ENCODE measurements at places on chromosomes 6 and 20.

GRCh38 chr6:111653434-111653833, 47.8 kb upstream of the TRAF3IP2 start:
- no peak for DNase-seq

DNA sequence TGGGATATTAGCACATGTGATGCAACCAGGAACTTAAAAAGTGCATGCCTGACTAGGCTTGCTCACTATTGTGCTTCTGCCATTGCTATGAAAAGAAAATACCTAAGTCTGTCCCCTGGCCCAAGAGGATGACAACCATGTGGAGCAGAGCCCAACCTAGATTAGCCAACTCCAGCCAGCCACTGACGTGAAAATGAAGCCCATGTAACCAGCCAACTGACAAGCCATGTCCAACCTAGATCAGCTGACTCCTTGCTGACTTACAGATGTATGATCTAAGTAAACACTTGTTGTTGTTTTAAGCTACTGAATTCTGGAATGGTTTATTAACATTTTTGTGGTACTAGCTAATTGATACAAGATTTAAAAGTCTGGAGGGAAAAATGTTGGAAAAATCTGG, 47.5 kb downstream of the PIGU start:
- no peak for DNase-seq

DNA sequence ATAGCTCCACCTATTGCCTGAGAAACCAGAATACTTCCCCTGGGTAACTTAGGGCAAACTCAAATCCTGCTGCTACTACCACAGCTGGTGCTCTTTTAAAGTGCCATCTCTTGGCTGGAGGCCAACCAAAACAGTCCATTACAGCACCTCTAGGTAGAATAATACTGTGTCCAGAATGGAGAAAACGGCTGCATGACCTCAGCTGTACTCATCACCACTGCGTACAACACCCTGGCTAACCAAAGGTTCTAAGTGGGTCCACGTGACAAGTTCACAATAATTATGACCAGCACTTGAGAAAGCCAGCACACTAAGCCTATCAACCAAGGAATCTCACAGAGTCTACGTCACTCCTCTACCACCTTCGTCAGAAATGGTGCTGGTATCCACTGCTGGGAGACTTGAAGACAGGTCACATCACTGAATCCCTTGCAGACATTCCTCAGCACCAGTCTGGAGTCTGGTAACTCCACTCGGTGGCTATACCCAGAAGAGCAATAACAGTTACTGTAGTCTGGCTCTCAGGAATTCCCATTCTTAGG, 40.9 kb upstream of the PKIB start:
- DNase-seq, result no peak

- no peak for DNase-seq
These were observed 127.9 kb downstream of the ZFAND3 start for GRCh38 chr6:37947468-37947867.

DNA sequence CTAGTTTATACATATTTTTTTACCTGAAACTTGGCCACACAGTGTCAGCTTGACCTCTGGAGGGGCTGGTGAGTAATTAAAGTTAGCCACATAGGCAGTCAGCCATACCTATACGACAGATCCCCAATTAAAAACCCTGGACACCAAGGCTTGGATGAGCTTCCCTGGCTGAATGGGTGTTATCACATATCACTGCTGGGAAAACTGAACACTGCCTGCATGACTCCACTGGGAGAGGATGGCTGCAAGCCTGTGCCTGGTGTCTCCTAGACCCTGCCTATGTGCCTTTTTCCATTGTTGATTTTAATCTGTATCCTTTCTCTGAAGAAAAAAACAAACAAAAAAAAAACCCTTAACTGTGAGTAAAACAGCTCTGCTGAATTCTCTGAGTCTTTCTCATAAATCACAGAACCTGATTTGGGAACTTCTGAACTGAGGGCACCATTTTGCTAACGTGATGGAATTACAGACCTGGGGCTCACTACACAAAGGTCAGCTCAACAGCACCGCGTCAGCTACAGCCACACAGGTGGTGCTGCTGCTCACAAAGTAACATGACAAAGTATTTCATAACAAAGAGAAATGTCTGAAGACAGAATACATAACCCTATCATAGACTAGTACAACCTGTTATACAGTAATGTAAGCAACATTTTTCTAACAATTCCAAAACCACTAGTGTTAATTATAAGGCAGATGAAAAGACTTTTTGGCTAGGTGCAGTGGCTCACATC, 97.0 kb downstream of the SLC23A2 start:
- no peak for DNase-seq

- DNase-seq, result no peak
These were observed 155.7 kb upstream of the CDYL start for GRCh38 chr6:4620284-4621151.

- no peak for DNase-seq
These were observed 20.9 kb downstream of the UTRN start for GRCh38 chr6:144305985-144306384.

DNA sequence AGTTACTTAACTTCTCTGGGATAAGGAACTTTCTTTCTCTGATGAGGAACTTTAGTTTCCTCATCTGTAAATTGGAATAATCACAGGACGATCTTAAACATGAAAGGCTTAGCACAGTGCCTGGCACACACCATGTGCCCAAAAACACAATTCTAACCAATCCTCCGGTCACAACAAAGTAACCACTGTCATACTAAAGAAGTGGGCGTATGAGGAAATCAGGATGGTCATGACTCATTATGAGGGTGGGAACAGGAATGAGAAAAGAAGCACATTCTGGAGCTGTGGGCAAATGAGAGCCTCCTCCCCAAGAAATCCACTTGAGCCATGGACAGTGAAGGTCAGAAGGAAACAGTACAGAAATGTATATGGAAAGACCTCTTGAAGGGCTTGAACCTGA, 82.9 kb downstream of the LRFN2 start:
- DNase-seq, result no peak

- DNase-seq, result no peak
These were observed 1.2 kb downstream of the MYB start for GRCh38 chr6:135182071-135183001.

DNA sequence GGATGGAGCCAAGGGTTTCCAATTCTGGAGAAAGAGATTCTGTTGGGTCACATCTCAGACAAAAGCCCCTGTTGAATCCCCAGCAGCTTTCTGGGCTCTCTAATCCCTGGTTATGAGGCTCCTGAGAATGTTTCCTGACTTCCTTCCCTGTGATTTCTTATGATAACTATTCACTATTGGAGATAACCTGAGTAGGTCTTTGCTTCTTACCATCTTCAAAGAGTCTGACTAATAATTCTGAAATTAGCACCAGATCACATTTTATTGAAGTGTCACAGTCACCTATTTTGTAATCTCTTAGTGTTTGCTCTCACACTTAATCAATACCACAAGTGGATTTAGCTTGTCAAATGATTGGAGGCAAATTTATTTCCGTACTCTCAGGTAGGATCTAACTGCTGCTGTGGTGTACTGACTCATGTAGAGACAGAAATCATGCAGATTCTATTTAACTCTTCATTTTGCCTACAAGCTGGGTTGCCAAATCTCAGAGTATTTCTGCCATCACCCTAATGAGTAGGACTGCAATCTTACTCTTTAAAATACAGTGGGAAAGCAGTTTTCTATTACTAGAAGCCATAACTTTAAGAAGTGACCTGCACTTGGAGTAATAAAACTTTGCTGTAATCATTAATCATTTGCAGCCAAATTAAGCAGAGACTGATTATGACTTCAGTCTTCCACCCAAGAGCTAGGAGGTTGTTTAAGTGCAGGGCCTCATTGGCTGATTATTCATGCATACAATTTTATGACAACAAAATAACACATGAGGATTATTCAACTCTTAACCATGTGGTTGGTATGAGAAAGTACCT, 422.1 kb downstream of the EPM2A start:
- no peak for DNase-seq

- DNase-seq, result no peak
These were observed 27.0 kb upstream of the TBC1D7 start for GRCh38 chr6:13355043-13355945.

DNA sequence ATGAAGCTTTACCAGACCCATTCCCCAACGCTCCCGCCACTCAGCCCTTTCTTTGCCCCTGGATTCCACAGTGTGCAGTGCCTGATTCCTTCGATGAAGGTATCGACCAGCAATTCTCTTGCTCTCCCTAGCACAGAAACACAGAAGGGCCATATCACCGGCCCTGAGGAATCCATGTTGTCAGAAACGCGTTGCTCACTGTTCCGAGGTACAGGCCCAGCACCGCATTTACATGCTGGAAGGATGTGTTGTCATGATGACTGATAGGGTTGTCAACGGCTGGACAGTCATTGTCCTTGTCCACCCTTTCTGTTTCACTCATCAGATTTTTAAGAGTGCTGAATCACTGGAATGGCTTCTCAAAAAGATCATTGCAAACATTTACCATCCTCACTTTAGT, 57.2 kb upstream of the GPR6 start:
- DNase-seq, result no peak

- no peak for DNase-seq
These were observed 69.1 kb downstream of the CBLN4 start for GRCh38 chr20:55936209-55936595.

GRCh38 chr6:58290177-58290576, 972.7 kb downstream of the PRIM2 start:
- no peak for DNase-seq

DNA sequence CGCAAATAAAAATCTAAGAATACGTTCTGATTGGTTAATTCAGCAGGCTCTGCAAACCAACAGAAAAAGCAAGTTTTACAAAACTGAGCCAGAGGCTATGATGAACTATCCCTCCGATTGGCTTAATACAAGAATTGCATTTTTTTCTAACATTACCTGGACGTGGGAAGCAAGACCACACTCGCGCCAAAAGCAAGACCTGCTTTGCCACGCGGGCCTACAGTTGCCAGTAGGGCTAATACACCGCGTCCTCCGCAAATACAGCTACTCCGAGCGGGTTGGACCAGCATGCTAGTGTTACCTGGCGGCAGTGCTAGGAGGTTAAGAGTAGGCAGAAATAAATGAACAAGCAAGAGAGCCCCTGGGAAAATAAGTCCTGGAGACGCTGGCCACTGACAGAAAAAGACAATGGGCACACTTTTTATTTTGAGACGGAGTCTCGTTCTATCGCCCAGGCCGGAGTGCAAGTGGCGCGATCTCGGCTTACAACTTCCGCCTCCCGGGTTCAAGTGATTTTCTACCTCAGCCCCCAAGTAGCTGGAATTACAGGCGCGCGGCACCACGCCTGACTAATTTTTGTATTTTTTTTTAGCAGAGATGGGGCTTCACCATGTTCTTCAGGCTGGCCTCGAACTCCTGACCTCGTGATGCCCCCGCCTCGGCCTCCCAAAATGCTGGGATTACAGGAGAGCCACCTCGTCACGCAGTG, 131.9 kb upstream of the BTN3A2 start:
- DNase-seq, result no peak

GRCh38 chr6:30463242-30463641, 26.1 kb upstream of the HLA-E start:
- DNase-seq, result no peak

- DNase-seq, result no peak
These were observed 85.4 kb downstream of the NDUFAF5 start for GRCh38 chr20:13870170-13870748.

- no peak for DNase-seq
These were observed 15.6 kb upstream of the ISM1 start for GRCh38 chr20:13205425-13205824.

- DNase-seq, result no peak
These were observed 14.3 kb downstream of the POU3F2 start for GRCh38 chr6:98848539-98849242.

- DNase-seq, result no peak
These were observed at the start of gene BPIFA2 for GRCh38 chr20:33167859-33168258. BPIFA2 (plus strand) TSS chr20:33168159; CDS start chr20:33169146, 987 bp downstream.

GRCh38 chr6:120103618-120104017, 754.1 kb upstream of the MAN1A1 start:
- DNase-seq, result no peak

DNA sequence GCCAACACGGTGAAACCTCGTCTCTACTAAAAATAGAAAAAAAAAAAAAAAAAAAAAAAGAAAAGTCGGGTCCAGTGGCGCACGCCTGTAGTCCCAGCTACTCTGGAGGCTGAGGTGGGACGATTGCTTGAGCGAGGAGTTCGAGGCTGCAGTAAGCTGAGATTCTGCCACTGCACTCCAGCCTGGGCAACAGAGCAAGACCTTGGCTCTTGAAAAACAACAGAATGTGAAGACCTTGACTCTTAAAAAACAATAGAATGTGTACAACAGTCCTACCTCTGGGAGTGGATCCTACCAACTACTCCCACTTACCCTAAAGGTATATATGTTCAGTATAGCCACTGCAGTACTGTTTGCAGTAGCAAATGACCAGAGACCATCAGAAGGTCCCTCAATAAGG, 15.1 kb downstream of the KIF3B start:
- DNase-seq, result no peak

- no peak for DNase-seq
These were observed 11.0 kb downstream of the GFRA4 start for GRCh38 chr20:3652221-3652620.

DNA sequence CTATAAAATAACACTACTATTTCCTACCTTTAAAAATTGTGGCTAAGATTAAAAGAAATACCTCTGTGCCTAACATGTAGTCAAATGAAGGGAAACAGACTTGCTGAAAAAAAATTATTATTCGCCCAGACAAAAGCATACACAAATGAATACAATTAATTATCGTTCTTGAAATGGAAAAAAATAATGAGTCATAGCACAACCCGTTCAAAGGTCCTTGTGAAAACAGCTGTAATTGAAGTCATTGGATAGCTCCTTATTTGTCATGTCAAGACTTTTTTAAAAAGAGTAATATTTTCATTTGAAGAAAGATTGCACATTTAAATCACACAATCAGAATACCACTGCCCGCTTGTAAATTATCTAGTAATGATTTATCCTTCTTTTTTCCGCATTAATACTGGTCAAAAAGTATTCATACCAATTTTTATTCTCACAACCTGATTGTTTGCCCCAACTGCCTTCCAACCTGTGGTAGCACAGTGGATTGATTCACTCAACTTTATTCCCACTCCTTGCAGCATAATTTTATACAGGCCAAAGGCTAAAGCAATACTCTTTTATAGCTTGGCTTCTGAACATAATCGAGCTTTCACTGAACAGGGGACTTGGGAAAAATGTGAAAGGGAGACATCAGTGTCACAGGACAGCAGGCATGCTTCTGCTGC, 655.2 kb upstream of the MAP3K7 start:
- no peak for DNase-seq

- no peak for DNase-seq
These were observed 20.6 kb downstream of the JARID2 start for GRCh38 chr6:15266423-15266996.

DNA sequence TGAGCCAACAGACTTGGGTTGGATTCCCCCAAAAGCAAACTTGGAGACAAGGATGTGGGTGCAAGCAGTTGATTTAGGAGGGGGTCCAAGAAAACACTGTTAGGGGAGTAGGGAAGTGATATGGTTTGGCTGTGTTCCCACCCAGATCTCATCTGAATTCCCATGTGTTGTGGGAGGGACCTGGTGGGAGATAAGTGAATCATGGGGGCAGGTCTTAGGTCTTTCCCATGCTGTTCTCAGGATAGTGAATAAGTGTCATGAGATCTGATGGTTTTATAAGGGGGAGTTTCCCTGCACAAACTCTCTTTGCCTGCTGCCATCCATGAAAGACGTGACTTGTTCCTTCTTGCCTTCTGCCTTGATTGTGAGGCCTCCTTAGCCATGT, 542.6 kb downstream of the DHX35 start:
- DNase-seq, result no peak

All from cortex of kidney (tissue), 1 donor.